Left forelimb (tissue), 1 donor: ENCODE measurements at places on chromosomes 2 and 18.
A peak's percentile ranks its signal among the peaks of the same experiment; 100 is the strongest.

DNA sequence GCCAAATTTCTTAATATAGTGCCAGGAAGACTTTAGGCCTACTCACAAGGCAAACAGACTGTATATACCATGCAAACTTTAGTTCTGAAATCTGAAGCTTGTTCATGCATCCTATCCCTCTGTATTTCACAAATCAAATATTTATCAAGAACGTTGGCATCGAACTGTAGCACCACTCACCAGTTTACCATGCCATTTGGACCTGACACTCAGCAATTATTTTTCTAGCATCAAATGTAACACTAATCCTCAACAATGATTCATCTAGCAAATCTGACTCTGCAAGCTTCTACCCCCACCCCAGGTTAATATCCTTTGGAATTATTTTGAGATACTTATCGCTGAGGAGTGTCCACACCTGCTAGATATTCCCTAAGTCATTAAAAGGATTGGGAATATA is 1506.6 kb downstream of the LRP1B start:
- no peak for DNase-seq

- no peak for DNase-seq
Measured at GRCh38 chr18:23452347-23452727, 750 bp upstream of the RIOK3 start.

DNA sequence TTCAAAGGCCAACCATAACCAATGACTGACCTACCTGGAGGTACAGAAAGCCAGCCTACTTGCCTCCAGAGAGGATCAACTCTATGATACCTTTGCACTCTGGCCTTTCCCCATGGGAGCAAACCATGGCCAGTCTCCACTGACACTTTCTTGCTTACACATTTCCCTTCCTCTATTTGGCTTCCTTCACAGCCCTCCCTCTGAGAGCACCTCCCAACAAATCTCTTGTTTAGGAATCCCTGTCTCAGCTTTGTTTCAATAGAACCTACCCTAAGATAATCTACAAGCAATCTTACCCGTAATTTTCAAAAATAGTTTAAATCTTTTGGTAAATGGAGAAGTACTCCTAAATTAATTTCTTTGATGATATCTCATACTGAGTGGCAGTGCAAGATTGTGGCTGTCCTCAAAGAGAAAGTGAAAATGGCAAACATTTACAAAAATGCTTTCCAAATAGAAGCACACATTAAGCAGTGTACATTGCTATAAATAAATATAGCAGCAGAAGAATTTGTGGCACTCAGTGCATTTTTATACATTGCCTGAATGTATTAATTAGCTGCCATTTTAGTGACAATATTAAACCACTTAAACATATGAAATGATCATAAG is 140.6 kb downstream of the CCDC148 start:
- DNase-seq: no peak

- no peak for DNase-seq
Measured at GRCh38 chr2:15909736-15910135, 30.6 kb upstream of the MYCN start.

DNA sequence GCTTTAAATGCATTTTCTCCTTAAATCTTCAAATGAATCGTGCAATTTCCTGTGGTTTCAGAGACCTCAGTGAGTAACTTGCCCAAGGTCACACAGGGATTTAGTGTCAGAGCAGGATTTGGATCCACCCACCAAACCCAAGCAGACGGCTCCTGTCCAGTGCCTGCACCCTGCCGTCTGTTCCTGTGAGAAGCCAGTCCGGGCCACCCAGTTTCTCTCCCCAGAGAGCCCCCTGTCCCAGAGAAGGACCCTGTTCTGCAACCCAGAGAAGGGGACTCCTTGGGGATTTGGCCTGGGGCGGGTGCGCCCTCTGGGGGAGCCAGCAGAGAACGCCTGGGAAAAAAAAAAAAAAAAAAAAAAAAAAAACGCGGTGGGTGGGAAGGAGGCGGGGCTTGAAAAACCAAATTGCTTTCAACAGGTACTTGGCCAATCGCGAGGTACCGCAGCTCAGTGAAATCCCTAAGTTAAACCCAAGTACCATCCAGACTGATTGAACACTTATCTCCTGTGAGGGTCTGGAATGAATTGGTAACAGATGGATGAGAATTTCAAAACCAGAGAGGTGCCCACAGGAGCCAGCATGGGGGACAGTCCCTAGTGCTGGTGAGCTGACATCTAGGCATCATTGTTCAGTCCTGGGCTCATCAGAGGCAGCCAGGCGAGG is 30.9 kb upstream of the REEP1 start:
- no peak for DNase-seq

DNA sequence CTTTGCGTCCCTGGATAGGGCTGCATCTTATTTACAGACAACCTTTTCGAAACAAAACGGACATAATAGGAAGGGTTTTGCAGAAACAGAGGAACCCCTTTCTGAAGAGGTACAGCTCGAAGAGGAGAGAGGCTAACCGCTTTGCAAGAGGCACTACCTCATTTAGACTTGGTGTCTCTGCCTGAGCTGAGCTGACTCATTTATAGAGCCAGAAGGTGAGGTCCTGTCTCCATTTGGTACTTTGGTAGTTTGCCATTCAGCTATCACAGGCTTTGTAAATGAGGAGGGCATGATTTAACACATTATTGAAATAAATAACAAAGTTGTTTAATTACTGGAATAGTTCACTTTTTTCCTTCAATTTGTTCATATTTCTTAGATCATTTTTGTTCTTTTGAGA is 2.2 kb upstream of the NXPH2 start:
- DNase-seq: no peak

GRCh38 chr2:55923091-55923981 is at the start of gene EFEMP1:
TSS of gene EFEMP1 (minus strand) at chr2:55923782. CDS start at chr2:55922440, 1,342 bp downstream.
- DNase-seq: peak; percentile 70

GRCh38 chr2:228541789-228542188 is 360.3 kb upstream of the SPHKAP start:
- DNase-seq: no peak

DNA sequence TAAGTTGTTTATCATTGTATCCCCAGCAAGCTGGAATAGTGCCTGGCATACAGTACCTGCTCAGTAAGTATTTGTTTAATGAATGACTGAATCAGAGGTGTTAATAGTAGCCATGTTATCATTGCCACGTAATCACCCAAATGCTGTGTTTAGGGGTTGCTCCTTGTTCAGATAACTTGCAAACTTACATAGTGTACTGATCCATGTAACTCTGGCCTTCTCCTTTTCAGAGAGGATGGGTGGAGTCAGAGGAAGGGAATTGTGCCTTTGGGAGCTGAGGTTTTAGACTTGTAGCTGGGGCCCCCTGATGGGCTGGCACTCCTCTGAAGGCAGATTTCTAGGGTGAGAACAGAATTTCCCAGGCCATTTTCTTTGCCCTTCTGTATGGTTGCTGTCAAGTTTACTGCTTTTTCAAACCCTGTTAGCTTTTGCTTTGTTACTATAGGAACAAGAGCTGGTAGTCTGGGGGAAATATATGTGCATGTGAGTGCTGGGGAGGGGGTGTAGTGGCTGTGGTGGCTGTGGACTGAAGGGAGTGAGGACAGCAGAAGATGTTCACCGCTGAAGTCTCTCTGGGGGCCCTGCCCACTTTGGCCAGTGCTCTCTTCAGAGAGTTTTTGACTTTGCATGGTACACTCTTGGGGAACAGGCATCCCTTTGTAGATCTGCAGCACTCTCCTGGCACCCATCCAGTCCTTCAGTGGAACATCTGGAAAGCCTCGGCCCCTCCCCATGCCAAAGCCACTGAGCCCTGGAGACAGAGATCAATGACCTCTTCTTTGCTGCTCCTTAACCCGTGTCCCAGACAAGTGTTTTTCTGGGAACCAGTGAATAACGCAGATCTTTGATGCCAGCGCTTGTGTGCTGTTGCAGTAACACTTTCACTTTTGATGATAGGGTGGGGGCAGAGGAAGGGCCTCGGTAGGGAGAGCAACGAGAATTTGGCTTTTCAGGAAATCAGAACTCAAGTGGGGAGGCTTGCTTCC is 209.0 kb downstream of the PRKCE start:
- DNase-seq: peak; percentile 77

- no peak for DNase-seq
Measured at GRCh38 chr2:12032398-12032797, 286.0 kb downstream of the LPIN1 start.

- no peak for DNase-seq
Measured at GRCh38 chr18:49756671-49757362, 56.5 kb downstream of the ACAA2 start.

DNA sequence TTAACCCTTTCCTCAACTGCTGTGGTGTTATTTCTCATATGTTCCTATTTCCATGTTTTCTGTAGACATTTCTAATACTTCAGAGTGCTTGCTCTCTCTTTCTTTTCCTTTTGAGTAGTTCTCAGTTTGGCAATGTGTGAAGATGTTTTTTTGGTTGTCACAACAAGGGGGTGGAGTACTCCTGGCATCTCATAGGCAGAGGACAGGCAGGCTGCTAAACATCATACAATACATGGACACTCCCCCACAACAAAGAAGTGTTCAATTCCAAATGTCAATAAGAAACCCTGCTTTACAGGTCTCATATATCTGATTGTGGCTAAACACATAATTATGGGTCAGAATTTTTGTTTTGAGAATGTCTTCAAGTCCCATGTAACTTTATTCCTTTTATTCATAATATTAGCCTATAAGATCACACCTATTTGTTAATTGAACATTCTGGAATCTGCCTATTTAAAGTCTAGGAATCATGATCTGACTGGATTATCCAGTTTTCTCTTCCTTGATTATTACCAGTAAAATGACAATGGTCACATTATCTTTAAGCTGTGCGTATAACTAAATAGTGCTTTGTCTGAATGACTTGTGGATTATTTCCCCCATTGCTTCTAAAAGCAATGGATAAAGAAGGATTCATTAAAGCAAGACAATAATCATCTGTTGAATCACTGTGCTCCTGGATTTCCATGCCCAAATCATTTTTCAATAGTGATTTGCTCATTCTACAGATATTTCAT is 46.8 kb upstream of the ITPRID2 start:
- no peak for DNase-seq

GRCh38 chr2:219073413-219074129 is 12.8 kb upstream of the IHH start:
- no peak for DNase-seq

DNA sequence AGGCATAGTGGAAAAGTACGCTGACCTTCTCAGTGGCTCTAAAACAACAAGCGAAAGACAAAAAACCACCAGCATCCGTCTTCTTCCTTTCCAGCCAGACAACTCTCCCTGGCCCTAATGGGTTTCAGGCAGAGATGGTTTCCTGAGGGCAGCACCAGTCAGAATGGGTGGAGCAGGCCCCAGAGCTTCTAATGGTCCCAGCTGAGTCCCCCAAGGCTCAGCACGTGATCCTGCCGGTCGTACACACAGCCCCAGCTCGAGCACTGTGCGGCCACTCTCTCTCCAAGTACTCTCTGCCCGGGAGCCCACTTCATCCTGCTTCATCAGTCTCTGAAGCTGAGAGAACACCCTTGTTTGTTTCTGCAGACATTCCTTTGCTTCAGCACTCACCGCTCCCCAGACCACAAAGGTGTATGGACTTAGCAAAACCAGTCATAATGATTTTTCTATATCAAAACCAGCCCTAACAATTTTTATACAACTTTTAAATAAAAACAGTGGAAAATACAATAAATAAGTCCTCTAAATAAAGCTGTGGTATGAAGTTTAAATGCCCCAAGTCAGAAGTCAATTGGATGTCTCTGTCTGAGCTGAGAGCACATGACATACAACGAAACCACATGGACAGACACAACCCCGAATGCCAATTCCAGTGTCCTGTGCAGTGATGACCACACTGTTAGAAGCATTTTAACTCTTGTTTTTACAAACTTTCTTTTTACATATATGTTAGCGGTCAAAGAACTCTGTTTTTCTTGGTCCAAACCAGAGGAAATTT is 63.9 kb downstream of the PARD6G start:
- DNase-seq: no peak

- no peak for DNase-seq
Measured at GRCh38 chr2:76946631-76947145, 575.5 kb downstream of the LRRTM4 start.

GRCh38 chr18:31977270-31977872 is 34.4 kb upstream of the TRAPPC8 start:
- no peak for DNase-seq

- no peak for DNase-seq
Measured at GRCh38 chr18:22822024-22822423, 111.1 kb upstream of the RBBP8 start.

DNA sequence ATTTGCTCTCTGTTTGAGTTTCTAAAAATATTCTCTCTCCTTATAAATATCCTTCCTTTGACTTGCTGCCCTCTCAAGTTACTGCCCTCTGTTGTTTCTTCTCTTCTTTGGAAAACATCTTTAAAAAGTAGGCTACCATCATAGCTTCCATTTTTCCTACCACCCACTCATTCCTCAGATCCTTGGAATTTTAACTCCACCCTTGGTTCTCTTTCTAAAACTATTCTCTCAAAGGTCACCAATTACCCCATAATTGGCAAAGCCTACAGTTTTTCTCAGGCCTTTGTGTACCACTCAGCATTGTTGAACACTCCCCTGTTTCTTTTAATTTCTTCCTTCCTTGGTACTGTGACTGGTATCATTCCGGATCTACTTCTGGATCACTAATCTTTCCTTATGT is 43.0 kb upstream of the ITGAV start:
- no peak for DNase-seq

- no peak for DNase-seq
Measured at GRCh38 chr2:30393510-30393909, 53.5 kb upstream of the LCLAT1 start.

DNA sequence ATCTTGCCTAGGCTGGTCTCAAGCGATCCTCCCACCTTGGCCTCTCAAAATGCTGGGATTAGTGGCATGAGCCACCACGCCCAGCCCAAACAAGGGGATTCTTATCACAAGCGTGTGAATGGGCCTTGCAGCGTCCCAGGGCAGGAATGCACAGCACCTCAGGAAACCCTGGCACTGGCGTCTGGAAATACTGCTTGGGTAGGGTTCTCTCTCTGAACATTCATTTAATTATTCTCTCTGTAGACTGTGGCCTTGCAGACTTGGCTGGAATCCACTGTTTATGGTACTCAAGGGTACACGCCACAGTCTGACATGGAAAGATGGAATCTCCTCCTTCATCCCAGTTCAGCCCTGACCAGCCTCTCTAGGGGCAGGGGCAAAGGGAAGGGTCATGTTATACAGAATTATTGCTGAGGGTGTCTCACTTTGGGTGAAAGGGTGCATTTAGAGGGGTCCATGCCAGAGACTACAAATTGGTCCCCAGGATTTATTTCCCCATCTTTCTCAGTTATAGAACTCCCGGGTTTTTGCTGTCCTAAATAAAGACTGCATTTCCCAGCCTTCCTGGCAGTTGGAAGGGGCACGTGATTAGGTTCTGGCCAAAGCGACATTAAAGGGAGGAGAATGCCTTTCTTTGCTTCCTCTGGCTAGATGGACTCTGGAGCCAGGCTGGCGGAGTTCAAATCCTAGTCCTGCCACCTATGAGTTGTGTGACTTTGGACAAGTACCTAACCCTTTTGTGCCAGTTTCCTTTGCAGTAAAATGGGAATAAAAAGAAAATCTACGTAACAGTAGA is 147.2 kb upstream of the HAAO start:
- no peak for DNase-seq

DNA sequence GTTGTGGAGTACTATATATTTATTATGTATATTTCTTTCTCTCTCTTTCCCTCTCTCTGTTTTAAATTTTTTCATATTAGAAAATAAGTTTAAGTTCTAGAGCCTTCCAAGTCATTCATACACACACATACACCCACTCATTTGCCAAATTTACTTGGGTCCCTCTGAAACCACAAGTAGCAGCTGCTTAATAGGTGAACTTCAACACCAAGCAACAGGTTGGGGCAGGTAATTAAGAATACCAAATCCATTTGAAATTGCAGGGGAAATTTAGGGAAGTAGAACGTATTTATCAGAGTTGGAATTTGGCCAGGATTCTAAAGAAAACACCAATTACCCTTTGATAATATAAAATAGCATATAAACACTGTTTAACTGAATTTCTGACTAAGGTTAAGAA is 75.0 kb upstream of the RBBP8 start:
- DNase-seq: no peak

- DNase-seq: no peak
Measured at GRCh38 chr2:145126146-145126545, 606.2 kb upstream of the ZEB2 start.
